GM12892 (cell line): ENCODE measurements at places on chromosomes 5 and 9.

DNA sequence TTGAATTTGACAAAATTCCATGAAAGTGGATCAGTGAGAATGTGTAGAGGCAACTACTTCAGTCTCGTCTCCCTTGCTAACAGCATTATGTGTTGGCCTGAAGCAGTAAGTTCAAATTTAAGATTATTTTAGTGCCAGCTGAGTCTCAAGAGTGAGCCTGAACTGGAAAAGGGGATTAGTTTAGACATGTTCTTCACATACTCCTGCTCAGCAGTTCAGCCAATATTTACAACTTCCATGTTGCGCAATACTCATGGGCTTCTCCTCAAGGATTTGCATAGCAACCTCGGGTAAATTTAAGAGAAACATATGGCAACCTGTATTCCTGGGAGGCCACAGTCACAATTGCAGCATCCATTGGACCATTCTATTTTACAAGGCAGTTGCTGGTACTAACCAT, 553.8 kb downstream of the PTPRD start:
- no peak for DNase-seq

GRCh38 chr9:2722715-2723114, 5.4 kb downstream of the KCNV2 start:
- no peak for DNase-seq

DNA sequence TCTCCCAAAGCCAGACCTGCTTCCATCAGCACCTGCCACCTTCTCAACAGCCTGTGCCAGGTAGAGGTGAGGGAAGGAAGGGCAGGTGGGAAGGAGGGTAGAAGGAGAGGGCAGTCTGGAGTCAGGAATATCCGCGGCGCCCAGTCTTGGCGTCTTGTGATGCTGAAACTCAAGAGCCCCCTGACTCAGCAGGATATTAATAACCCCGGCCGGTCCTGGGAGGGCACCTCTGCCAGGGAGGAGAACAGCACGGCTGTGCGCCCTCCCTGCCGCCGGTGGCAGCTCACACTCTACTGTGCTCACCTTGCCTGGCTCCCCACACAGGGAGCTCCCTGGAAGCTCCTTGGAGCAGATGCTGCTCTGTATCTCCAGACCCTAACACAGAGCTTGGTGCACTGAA, 11.6 kb upstream of the NTNG2 start:
- DNase-seq, result no peak

- DNase-seq, result no peak
Measured at GRCh38 chr9:127417131-127418036, 6.8 kb upstream of the ZNF79 start.

- no peak for DNase-seq
Measured at GRCh38 chr5:60257596-60258271, 364.2 kb upstream of the PDE4D start.
